CD8-positive, alpha-beta memory T cell (primary cell): ENCODE measurements at places on chromosomes 13 and 19. TPM values are rescaled to one million over a fixed set of nuclear protein-coding genes. Genes with fewer than 3 reads are reported as not detected.
A peak's percentile ranks its signal among the peaks of the same experiment; 100 is the strongest.

DNA sequence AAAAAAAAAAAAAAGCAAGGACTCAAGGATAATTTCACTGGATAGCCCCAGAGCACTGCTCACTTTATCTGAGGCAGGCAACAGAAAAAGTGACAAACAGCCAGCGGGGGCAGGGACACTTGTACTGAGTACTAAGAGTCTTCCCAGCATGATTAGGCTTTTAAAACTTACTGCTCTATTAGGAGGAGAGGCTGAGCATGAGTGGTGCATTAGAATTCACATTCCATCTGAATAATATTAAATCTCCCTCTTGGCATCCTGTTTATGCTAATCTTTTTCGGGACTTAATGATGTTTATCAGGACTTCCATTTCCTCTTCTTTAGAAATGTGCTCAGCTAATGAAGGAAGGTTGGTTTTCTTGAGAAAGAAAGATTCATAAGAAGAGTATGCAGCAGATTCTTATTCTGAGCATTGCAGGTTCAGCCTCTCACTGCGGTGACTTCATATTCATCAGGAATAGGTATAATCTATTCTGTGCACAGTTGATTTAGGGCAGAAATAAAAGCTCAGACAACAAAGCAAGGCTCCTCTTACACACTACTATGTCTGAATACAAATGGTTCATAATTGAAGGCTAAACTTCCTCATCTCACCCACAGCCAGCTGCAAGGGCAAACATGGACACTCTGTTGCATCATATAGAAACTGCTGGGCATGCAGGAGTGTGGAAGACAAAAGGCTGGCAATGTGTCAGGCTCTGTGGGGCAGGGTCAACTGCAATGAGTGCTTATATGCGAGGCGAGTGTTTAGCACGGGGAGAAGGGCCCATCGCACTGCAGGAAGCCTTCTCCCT is 107.0 kb downstream of the KL start:
- H3K27me3 ChIP-seq = no peaks in the 10 kb centered on the region
- no peak overlapping the region for H3K27ac ChIP-seq
- no peaks in the 10 kb centered on the region for H3K36me3 ChIP-seq
- H3K4me3 ChIP-seq = no peak overlapping the region

DNA sequence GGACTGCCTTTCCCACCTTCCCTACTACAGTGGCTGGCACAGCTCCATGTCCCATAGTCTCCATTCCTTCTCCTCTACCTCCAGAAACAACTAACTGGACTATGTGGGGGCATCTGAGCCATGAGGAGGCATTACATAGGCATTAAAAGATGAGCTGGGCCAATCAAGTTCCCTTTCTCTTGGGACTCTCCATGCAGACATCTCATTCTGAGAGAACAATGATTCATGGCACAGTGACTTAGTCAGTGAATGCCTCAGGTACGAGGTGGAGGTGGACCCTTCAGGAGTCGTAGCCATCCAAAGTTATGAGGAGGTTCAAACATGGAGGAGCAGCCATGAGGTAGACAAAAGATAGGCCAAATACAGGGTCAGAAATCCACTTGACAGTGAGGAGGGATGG is 70.0 kb downstream of the GPC6 start:
- no peaks in the 10 kb centered on the region for H3K36me3 ChIP-seq
- H3K27me3 ChIP-seq = no peaks in the 10 kb centered on the region
- H3K4me3 ChIP-seq = no peak overlapping the region
- no peaks in the 10 kb centered on the region for H3K4me1 ChIP-seq
- H3K27ac ChIP-seq = no peak overlapping the region
- no peak for DNase-seq

- H3K4me3 ChIP-seq = no peak overlapping the region
- H3K27me3 ChIP-seq = no peaks in the 10 kb centered on the region
- H3K27ac ChIP-seq = no peak overlapping the region
- no peaks in the 10 kb centered on the region for H3K36me3 ChIP-seq
- no peak for DNase-seq
- H3K4me1 ChIP-seq = no peaks in the 10 kb centered on the region
Observed at GRCh38 chr19:29483641-29483920, 42.2 kb upstream of the VSTM2B start.

DNA sequence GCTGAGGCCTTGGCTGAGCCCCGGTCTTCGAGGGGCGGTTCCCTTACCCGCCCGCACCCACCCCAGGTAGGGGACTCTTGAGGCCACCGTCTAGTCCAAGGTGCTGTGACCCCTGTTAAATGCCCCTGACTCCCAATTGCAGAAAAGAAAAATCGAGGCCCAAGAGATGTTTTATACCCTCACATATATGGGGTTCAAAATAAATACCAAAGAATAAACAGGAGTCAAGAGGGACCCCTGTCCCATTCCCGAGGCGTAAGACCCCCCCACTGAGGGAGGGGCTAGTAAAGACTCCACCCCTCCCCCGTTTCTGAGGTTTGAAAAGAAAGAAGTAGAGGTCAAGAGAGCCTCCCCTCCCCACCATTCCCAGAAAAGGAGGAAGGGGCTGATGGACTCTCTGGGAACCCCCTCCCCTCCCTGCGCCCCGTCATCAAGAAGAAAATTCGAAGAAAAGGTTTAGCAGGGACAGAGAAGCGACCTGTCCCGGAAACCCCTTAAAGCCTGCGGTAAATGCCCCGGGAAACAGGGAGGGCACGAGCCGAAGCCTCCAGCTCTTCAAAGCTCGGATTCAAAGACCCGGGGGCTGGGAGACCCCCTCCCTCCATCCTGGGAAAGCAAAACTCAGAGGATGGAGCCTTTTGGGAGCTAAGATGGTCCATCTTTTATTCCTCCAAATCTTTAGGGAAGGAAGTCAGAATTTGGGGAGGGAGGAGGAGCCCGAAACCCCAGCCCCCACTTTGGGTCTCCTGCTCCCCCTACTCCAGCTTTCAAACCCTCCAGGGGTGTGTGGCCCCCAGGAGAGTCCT is 755 bp upstream of the RAB3A start:
- no peak for DNase-seq
- peak overlapping the region; percentile 78 for H3K27ac ChIP-seq
- H3K4me3 ChIP-seq = peak overlapping the region; percentile 59

- no peaks in the 10 kb centered on the region for H3K27me3 ChIP-seq
- no peak overlapping the region for H3K27ac ChIP-seq
- no peak overlapping the region for H3K4me3 ChIP-seq
Observed at GRCh38 chr13:106233134-106233735, 302.2 kb downstream of the EFNB2 start.

- H3K36me3 ChIP-seq = no peaks in the 10 kb centered on the region
- peak overlapping the region; percentile 69 for H3K4me3 ChIP-seq
- H3K27me3 ChIP-seq = no peaks in the 10 kb centered on the region
- H3K27ac ChIP-seq = peak overlapping the region; percentile 66
- H3K4me1 ChIP-seq = peaks cover 6% of the 10 kb centered on the region
Observed at GRCh38 chr19:21604951-21605476, 99.6 kb downstream of the ZNF429 start.

GRCh38 chr19:7883105-7883504 is 5.2 kb upstream of the LRRC8E start:
- no peaks in the 10 kb centered on the region for H3K4me1 ChIP-seq
- no peaks in the 10 kb centered on the region for H3K36me3 ChIP-seq
- H3K27me3 ChIP-seq = no peaks in the 10 kb centered on the region
- no peak overlapping the region for H3K4me3 ChIP-seq
- H3K27ac ChIP-seq = no peak overlapping the region
- DNase-seq = no peak

- H3K36me3 ChIP-seq = no peaks in the 10 kb centered on the region
- no peaks in the 10 kb centered on the region for H3K27me3 ChIP-seq
Observed at GRCh38 chr13:58542530-58542929, 911.0 kb downstream of the PCDH17 start.

DNA sequence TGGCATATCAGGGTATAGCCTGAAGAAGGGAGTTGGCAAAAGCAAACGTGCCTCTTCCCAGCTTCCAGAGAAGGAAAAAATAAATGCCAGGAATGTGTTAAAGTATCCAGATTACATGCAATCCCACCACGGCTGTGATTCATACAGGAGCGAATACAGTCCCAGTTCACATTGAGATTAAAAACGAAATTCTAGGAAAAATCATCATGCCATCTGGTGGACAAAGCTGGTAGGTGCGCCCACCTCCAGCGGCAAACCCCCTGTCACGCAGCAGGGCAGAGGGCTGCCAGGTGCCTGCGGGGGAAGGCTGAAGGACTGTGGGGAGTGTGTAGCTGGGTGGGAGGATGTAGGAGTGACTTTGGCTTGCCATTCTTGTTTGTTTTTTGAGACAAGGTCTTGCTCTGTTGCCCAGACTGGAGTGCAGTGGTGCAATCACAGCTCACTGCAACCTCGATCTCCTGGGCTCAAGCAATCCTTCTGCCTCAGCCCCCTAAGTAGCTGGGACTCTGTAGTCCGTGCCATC is 6.4 kb upstream of the DMWD start:
- no peaks in the 10 kb centered on the region for H3K36me3 ChIP-seq
- H3K27me3 ChIP-seq = peaks cover 11% of the 10 kb centered on the region
- peaks cover 7% of the 10 kb centered on the region for H3K4me1 ChIP-seq

- no peaks in the 10 kb centered on the region for H3K36me3 ChIP-seq
- no peak overlapping the region for H3K27ac ChIP-seq
- DNase-seq = no peak
- H3K4me1 ChIP-seq = no peaks in the 10 kb centered on the region
- H3K27me3 ChIP-seq = no peaks in the 10 kb centered on the region
- no peak overlapping the region for H3K4me3 ChIP-seq
Observed at GRCh38 chr13:99847318-99847750, 124.2 kb downstream of the ZIC5 start.

GRCh38 chr13:28349371-28349770 is 145.6 kb downstream of the FLT1 start:
- H3K4me1 ChIP-seq = peaks cover 5% of the 10 kb centered on the region
- no peak overlapping the region for H3K27ac ChIP-seq
- H3K27me3 ChIP-seq = no peaks in the 10 kb centered on the region
- no peak for DNase-seq

DNA sequence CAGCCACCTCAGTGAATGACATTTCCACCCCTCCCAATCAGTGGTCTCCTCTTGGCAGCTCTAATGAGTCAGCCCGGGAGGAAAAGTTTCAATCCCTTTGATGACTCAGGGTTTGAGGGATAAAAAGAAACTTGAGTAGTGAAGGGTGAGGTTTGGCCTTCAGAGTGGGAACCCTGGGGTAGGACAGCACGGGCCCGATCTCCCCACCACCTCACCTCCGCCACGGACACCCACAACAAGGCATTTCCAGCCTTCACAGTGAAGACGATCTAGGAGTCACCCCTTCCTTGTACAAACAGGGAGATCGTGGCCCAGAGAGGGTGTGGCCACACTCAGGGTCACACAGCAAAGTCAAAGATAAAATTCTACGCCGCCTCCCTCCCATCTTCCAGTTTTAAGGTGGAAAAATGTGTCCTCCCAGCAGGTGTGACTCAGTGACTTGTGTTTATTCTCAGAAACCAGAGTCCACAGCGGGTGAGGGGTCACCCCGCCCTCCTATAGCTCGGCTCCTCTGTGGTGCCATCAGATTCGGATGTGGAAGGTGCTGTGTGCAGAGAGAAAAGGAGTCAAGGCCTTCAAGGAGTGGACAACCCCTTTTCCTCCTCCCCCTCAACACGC is 12.3 kb downstream of the CIB3 start:
- DNase-seq = no peak
- no peaks in the 10 kb centered on the region for H3K27me3 ChIP-seq
- H3K27ac ChIP-seq = no peak overlapping the region
- peaks cover 4% of the 10 kb centered on the region for H3K36me3 ChIP-seq
- no peaks in the 10 kb centered on the region for H3K4me1 ChIP-seq

DNA sequence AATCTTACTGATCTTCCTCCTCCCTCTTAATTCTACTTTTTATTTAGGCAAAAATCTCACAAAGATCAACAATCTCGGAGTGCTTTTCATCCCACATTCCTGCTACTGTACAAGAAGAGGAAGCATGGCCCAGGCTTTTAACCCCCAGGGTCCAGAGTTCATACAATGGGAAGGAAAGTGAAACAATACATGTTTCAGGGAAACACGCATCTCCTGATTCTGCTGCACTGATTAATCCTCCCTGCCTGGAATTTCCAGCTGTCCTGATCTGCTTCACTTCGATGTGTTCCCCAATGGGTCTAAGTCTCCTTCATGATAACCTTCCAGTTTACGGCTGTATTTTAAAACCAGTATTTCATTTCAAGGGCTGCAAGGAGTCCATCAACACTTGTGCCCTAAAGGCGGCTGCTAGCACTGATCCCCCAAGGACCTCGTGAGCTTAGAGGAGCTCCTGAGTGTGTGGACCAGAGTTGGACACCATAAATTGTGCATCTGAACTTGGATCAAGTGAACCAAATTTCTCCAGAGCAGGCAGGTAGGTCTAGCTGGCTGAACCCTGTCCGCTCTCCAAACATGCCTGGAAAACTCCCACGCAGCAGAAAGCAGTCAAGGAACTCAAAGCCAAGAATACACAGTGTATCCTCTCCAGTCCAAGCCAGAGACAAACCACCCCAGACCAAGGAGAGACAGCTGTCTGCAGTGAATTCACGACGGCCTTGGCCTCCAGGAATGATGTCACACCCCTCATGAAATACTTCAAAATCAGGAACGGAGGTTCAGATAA is 44.3 kb downstream of the COL4A1 start:
- no peaks in the 10 kb centered on the region for H3K27me3 ChIP-seq
- no peak overlapping the region for H3K27ac ChIP-seq
- no peak for DNase-seq
- H3K36me3 ChIP-seq = no peaks in the 10 kb centered on the region
- H3K4me3 ChIP-seq = no peak overlapping the region

- H3K4me1 ChIP-seq = no peaks in the 10 kb centered on the region
- H3K4me3 ChIP-seq = no peak overlapping the region
- no peaks in the 10 kb centered on the region for H3K36me3 ChIP-seq
- H3K27ac ChIP-seq = no peak overlapping the region
- H3K27me3 ChIP-seq = no peaks in the 10 kb centered on the region
Observed at GRCh38 chr13:86945584-86945983, 725.6 kb upstream of the SLITRK5 start.

DNA sequence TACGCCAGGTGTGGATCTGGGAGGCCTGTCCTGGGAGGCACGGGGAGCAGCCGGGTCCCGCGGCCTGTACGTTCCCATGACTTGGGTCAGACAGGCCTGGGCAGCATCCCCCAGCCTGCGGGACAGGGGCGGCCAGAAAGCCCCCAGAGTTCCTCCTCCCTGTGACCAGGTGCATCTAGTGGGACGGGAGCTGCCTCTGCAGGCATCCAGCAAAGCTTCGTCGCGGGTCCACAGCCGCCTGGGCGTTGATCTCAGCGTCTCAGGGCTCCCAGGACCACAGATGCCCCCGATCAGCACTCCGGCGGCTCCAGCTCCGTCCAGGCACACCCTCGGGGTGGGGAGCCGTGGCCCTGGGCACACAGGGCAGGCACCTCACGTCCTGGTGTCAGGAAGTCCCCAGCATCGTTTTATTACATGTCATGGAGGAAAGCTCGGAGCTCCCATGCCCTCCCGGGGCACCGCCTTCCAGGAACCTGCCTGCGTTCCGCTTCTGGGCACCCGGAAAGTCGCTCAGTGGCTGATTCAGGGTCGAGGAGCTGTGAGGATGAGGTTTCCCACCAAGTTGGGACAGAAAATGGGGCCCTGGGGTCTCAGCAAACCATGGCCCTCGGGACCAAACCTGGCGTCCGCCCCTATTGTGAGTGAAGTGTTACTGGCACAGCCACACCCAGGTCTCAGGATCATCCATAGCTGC is 1.5 kb upstream of the GZMM start:
- no peaks in the 10 kb centered on the region for H3K27me3 ChIP-seq
- H3K27ac ChIP-seq = no peak overlapping the region
- no peak for DNase-seq
- H3K4me1 ChIP-seq = peaks cover 17% of the 10 kb centered on the region
- H3K4me3 ChIP-seq = no peak overlapping the region

The RFX2 gene
- 4.2 TPM for total RNA-seq

The MAP4K1 gene
- total RNA-seq = 161 TPM

The PGLYRP2 gene
- not detected for total RNA-seq

The GIPC3 gene
- total RNA-seq = 0.46 TPM

The ITGBL1 gene
- not detected for total RNA-seq

The MBD3 gene
- total RNA-seq = 127 TPM
